Central memory CD8-positive, alpha-beta T cell (primary cell): ENCODE measurements at places on chromosomes 11 and 22.

- no peak for DNase-seq
Observed at GRCh38 chr11:71293961-71294782, 41.8 kb upstream of the SHANK2 start.

DNA sequence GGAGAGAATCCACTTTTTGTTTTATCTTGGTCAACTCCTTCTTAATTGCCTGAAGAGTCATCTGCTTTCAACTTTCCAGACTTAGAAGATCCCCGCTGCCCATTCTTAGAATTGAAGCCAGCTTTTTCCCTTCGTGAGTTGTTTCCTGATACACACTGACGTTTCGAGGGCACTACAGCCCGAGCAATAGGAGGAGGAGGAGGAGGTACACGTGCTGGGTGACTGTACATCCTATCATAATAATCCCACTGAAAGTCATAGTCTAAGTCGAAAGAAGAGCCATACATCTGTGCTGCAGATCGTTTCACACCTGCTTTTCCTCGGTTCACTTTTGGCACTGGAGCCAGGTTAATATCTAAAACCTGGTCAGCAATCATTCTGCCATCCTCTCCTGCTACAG lies 606.1 kb downstream of the DLG2 start:
- DNase-seq, result no peak

- no peak for DNase-seq
Observed at GRCh38 chr11:8034604-8035190, 46.3 kb upstream of the TUB start.

DNA sequence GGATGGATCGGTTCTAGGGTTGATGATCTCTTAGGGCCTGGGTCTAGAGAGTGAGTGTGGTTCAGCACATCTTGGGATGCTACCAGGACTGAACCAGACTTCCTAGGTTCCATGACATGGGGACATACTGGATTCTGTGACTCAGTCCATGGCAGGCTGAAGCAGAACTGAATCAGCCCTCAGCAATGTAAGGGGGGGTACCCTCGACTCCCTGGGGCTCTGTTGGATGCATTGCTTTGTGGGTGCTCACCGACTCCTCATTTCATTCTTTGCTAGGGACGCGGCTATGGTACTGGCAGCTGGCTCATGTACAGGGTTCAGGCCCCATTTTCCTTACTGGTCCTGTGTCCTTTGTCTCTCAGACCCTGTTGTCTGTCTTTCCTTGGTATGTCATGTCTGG lies 733 bp upstream of the GRAMD1B start:
- no peak for DNase-seq

DNA sequence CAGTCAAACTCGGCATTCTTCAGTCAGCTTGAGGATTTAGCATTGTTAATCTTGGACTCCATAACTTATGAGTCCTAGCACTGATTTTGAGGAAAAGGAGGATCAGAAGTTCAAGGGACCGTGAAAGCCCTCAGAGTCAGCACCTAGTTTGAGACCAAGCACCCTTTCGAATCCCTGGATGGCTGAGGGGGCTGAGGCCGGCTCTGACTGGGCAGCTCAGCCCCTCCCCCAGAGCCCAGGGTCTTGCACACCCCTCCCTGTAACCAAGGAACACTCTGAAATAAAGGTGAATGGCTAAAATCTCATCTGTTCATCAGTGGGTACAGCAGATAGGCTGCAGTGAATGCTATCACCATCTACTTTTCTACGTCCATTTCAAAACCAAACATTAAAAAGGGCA lies 27.3 kb downstream of the SLC25A18 start:
- no peak for DNase-seq

GRCh38 chr11:130476200-130476921 lies 27.9 kb downstream of the ADAMTS15 start:
- peak; percentile 0 for DNase-seq

- peak; percentile 61 for DNase-seq
Observed at GRCh38 chr22:23521441-23522113, 58.5 kb downstream of the IGLL1 start.
